ENCODE measurements at places on chromosomes 1 and 21. TPM values are rescaled to one million over a fixed set of nuclear protein-coding genes. Genes with fewer than 3 reads are reported as not detected.
A peak's percentile ranks its signal among the peaks of the same experiment; 100 is the strongest.

GRCh38 chr1:234722270-234722704 is 112.3 kb upstream of the IRF2BP2 start:
- H3K27me3 ChIP-seq, result no peaks in the 10 kb centered on the region
- peaks cover 84% of the 10 kb centered on the region for H3K4me1 ChIP-seq
- H3K27ac ChIP-seq, result peak overlapping the region; percentile 94
- no peaks in the 10 kb centered on the region for H3K36me3 ChIP-seq
- H3K4me3 ChIP-seq, result no peak overlapping the region
- no peak for DNase-seq

DNA sequence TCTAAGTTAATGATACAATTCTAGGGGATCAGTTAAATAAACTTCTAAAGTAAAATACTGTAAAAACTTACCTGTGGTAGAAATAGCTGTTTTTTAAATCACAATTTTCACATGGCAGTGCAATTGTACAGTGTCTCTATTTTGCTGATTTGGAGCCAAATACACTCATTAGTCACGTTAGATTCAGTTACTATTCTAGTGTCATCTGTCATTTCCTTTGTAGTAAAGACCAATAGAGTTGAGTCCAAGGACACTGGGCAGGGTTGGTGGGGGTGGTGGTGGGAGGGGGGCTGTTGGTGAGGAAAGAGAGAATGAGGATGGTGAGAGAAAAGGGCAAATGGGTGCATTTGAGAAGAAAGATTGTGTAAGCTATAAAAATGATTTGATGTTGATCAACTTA is 33.6 kb downstream of the CD55 start:
- H3K4me3 ChIP-seq, result no peak overlapping the region
- H3K27ac ChIP-seq, result no peak overlapping the region
- H3K36me3 ChIP-seq, result no peaks in the 10 kb centered on the region
- DNase-seq, result no peak
- no peaks in the 10 kb centered on the region for H3K27me3 ChIP-seq

- H3K27ac ChIP-seq, result peak overlapping the region; percentile 99
- peak overlapping the region; percentile 98 for H3K4me3 ChIP-seq
- peaks cover 30% of the 10 kb centered on the region for H3K36me3 ChIP-seq
- H3K27me3 ChIP-seq, result no peaks in the 10 kb centered on the region
Measured at GRCh38 chr1:156490401-156491032, 10.1 kb downstream of the MEF2D start.

- peaks cover 36% of the 10 kb centered on the region for H3K4me1 ChIP-seq
- peak overlapping the region; percentile 47 for H3K27ac ChIP-seq
- DNase-seq, result no peak
- no peaks in the 10 kb centered on the region for H3K27me3 ChIP-seq
- H3K4me3 ChIP-seq, result no peak overlapping the region
- peaks cover 2% of the 10 kb centered on the region for H3K36me3 ChIP-seq
Measured at GRCh38 chr1:91731815-91732214, 154.1 kb downstream of the TGFBR3 start.

DNA sequence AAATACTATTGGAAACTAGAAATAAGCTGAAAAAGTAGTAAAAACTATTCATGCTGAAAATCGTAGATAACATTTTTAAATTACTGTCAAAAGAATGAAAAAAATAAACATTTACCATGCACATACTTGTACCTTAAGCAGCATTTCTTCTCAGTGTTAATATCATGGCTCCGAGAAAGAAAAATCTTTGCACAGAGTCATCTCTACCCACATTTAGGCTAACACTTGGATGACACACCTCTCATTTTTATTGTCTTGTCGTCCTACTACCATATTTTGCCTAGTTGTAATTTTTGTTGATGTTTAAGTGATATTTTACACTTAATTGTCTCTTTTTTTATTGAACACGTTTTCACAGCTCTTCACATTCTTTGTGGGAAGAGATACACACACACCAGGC is 1.7 kb upstream of the TNFSF4 start:
- DNase-seq, result no peak
- no peaks in the 10 kb centered on the region for H3K36me3 ChIP-seq
- H3K27ac ChIP-seq, result no peak overlapping the region
- no peaks in the 10 kb centered on the region for H3K27me3 ChIP-seq
- no peaks in the 10 kb centered on the region for H3K4me1 ChIP-seq

GRCh38 chr1:56461158-56462127 is 117.9 kb downstream of the PLPP3 start:
- DNase-seq, result no peak
- H3K4me1 ChIP-seq, result no peaks in the 10 kb centered on the region
- no peaks in the 10 kb centered on the region for H3K27me3 ChIP-seq
- H3K36me3 ChIP-seq, result no peaks in the 10 kb centered on the region
- H3K4me3 ChIP-seq, result no peak overlapping the region
- H3K27ac ChIP-seq, result no peak overlapping the region

GRCh38 chr1:203680765-203681164 is 54.1 kb downstream of the ATP2B4 start:
- no peak for DNase-seq
- peaks cover 6% of the 10 kb centered on the region for H3K4me1 ChIP-seq
- no peaks in the 10 kb centered on the region for H3K27me3 ChIP-seq
- no peaks in the 10 kb centered on the region for H3K36me3 ChIP-seq

DNA sequence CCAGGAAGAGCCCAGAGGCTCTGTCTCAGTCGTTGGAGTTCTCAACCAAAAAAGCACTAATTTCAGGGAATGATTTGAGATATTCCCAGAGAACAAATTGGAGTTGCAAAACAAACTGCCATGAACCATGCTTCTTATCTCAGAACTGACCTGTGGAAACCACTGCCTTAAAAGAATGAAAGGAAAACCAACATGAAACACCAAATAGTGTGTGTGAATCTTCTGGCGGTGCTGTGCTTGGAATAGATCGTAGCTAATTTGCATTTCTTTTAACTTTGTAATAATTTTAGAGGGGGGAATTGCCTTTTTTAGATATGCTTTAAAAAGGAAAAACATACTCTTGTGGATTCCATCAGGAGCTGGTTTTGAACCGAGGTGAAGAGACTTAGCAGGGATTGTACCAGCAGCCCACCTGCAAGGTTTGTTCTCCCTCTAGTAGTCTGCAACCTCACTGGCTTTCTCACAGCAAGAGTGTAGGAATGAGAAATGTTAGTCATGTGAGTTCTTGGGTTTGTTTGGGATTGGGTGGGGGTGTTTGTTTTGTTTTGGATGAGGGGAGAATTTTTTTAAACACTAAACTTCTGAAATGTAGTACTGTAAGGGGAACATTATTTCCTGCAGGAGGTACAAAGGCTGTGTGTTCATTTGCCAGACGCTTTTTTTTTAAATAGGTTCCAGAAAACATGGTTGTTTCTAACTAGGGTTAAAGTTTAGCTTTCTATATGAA is 45.7 kb upstream of the ANGPTL1 start:
- H3K27me3 ChIP-seq, result no peaks in the 10 kb centered on the region
- no peaks in the 10 kb centered on the region for H3K4me1 ChIP-seq
- no peak overlapping the region for H3K4me3 ChIP-seq
- no peak overlapping the region for H3K27ac ChIP-seq

- H3K4me1 ChIP-seq, result no peaks in the 10 kb centered on the region
- H3K27me3 ChIP-seq, result no peaks in the 10 kb centered on the region
- H3K27ac ChIP-seq, result no peak overlapping the region
- no peaks in the 10 kb centered on the region for H3K36me3 ChIP-seq
- no peak overlapping the region for H3K4me3 ChIP-seq
- no peak for DNase-seq
Measured at GRCh38 chr1:39892601-39893595, 8.8 kb downstream of the MYCL start.

DNA sequence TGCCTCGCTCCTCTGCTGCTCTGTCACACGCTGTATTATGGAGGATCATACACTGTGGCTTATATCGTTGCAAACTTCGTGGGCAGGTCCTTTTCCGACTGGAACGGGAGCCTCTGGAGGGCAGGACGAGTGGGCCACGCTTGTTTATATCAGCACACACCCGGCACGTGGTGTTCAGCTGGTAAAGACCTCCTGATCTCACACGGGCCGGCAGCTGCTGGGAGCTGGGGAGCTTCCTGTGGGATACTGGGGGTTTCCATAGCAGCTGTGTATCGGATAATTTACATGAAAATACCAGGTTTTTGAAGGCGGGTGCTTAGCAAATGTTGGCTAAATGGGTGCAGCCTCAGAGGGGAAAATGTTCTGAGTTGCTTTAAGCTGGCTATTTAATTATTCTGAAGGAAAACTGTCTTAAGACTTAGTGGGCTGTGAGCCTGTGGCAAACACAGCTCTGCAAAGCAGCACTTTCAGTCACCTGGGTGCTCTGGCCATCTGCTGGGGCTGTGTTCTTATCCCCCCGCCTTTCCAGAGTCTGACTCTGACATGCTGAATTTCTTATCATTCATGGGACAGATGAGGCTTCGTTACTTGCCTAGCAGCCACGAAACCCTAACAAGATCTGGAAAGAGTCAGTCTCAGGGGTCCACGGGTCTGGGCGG is 103.6 kb upstream of the GCLM start:
- H3K36me3 ChIP-seq, result no peaks in the 10 kb centered on the region
- H3K4me1 ChIP-seq, result no peaks in the 10 kb centered on the region
- no peaks in the 10 kb centered on the region for H3K27me3 ChIP-seq
- H3K4me3 ChIP-seq, result no peak overlapping the region

DNA sequence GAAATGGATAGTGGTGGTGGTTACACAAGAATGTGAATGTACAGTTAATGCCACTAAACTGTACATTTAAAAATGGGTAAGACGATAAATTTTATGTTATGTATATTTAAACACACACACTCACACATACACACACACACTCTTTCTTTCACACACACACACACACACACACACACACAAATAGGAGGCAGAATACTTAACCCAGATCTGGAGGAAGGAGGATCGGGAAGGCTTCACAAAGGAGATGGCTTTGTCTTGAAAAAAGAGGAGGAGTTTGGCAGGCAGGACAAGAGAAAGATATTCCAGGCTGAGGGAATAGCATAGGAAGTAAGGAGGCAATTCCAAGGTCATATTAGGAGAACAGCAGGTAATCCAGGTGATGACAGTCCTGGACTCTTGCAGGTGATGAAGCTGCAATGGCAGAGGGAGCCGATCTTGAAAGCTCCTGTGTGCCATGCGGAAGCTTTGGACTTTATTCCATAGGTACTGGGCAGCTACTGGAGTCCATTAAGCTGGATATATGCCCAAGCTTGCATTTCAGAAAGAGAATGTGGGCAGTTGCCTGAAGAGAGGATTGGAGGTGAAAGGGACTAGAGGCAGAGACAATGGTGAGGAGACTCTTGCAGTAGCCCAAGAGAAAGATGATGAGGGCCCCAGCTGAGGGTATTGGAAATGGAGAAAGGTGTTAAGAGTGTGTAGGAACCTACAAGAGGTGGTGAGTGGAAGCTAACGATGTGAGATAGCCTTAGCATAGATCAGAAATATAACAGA is 15.4 kb upstream of the LYST start:
- H3K27ac ChIP-seq, result no peak overlapping the region
- H3K4me3 ChIP-seq, result no peak overlapping the region
- H3K36me3 ChIP-seq, result no peaks in the 10 kb centered on the region
- no peak for DNase-seq
- H3K27me3 ChIP-seq, result peaks cover under 1% of the 10 kb centered on the region

DNA sequence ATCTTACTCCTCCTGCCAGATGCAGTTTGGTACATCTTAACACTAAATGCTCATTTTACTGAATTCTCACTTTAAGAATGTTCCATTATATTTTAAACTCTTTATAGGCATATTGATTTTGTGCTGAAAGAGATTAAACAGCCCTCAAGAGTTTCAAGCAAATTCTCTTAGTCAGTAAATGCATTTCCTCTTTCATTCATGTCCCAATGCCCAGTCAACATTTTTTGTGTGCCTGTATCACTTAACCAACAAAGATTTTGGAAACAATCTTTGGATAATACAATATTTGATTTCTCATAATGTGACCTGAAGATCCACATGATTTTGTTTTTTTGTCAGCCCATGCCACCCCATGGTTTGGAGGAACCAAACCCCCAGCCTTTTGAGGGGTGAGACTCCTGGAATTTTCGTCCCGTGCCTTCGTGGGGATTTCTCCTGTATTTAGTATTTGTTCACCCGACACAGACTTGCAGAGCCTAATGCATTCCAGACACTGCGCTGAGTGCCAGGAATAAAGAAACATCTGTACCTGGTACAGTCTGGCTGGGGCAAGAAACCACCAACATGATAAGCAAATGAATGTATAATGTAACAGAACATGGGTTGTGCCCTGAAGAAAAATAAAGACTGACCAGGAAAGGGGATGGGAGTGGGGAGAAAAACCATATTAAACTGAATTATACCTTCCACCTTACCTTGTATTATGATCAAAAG is 47.1 kb upstream of the ETS2 start:
- no peak overlapping the region for H3K27ac ChIP-seq
- no peak overlapping the region for H3K4me3 ChIP-seq
- H3K36me3 ChIP-seq, result no peaks in the 10 kb centered on the region
- DNase-seq, result no peak
- no peaks in the 10 kb centered on the region for H3K27me3 ChIP-seq

DNA sequence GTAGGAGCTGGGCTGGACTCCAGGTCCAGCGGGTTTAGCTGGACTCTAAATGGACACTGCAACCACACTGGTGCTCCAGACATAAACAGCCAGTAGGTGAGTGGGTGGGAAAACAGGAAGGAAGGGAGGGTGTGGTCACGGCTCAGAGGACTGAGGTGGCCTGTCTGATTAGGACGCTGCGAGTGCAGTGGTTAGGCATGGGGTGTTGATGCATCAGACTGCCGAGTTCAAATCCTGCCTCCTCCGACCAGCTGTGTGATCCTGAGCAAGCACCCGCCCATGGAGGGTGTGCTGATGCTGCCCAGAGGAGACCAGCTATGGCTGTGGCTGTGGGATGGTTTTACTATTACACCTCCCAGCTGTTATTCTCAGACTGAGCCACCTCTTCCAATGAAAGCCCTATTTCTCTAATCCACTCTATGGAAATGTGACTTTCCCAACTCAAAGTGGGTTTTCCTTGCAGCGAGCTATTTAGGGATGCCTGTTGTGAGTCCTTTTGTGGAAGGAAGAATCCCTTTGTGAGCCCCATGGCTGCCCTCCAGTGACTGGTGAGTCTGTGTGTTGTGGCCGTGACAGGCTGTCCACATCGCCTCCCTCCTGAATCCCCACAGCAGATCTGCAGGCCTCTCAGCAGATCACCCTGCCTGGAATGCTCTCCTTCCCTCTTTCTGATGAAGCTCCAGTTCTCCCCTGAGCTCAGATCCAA is 56.6 kb upstream of the EDN2 start:
- H3K27ac ChIP-seq, result no peak overlapping the region
- peaks cover 34% of the 10 kb centered on the region for H3K4me1 ChIP-seq
- H3K27me3 ChIP-seq, result no peaks in the 10 kb centered on the region
- H3K36me3 ChIP-seq, result no peaks in the 10 kb centered on the region
- H3K4me3 ChIP-seq, result no peak overlapping the region

Gene TNFRSF1B
- 7.5 TPM for total RNA-seq

Gene ZNF670
- 0.83 TPM for total RNA-seq

Gene GBP7
- not detected for total RNA-seq

Gene NEXN
- total RNA-seq, result 161 TPM

Gene AMY1A
- total RNA-seq, result not detected

Gene TDRD5
- not detected for total RNA-seq

Gene SH2D1B
- 1.2 TPM for total RNA-seq

Gene VSIG8
- total RNA-seq, result not detected

Gene SPRR2D
- not detected for total RNA-seq

Gene ESRRG
- 34.4 TPM for total RNA-seq

Gene KIF14
- 0.08 TPM for total RNA-seq
